ENCODE measurements at places on chromosomes 1 and 21.

- no peak for DNase-seq
These were observed 3.8 kb downstream of the CNR2 start for GRCh38 chr1:23909412-23909811.

GRCh38 chr1:221381910-221382623, 359.8 kb downstream of the DUSP10 start:
- DNase-seq = no peak

- no peak for DNase-seq
These were observed 80.9 kb upstream of the DPYD start for GRCh38 chr1:98001764-98002163.

- DNase-seq = no peak
These were observed 3.5 kb upstream of the TRIT1 start for GRCh38 chr1:39886757-39887231.

DNA sequence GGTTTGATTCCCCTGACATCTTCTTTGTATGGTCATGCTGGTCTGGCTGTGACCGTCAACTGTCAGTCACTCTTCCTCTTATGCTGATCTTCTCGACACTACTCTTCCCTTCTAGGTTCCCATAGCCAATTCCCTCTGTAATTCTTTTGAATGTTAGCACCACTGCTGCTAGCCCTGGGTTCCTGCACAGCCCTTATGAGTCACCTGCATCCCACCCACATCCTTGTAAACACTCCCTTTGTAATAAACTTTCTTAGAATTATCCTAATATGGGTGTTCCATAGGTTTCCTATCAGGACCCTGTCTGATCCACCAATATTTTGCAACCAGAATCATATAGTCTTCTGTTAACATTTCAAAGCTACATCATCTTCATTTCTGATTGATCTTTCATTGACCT, 37.1 kb downstream of the JUN start:
- DNase-seq = no peak

- no peak for DNase-seq
These were observed 13.7 kb downstream of the PTPRU start for GRCh38 chr1:29249951-29250581.

DNA sequence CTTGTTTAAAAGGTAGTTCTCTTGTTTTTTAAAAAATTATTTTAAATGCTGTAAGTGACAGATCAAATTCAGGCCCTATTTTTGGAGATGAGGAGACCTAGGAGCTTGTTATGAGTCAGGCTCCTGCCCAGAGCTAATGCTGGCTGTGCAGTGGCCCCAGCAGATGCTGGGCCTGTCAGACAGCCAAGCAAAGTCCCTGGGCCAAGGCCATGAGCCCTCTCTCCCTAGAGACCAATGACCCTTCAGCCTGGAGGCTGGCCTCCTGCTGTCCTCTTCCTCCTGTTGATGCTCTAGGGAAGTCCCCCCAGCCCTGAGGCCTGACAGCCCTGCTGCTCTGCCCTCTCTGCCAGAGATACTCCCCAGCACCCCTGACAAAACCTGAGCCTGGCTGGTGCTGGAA, 128.1 kb upstream of the CTTNBP2NL start:
- DNase-seq = no peak

- DNase-seq = no peak
These were observed 4.8 kb upstream of the SELENON start for GRCh38 chr1:25795211-25795610.

DNA sequence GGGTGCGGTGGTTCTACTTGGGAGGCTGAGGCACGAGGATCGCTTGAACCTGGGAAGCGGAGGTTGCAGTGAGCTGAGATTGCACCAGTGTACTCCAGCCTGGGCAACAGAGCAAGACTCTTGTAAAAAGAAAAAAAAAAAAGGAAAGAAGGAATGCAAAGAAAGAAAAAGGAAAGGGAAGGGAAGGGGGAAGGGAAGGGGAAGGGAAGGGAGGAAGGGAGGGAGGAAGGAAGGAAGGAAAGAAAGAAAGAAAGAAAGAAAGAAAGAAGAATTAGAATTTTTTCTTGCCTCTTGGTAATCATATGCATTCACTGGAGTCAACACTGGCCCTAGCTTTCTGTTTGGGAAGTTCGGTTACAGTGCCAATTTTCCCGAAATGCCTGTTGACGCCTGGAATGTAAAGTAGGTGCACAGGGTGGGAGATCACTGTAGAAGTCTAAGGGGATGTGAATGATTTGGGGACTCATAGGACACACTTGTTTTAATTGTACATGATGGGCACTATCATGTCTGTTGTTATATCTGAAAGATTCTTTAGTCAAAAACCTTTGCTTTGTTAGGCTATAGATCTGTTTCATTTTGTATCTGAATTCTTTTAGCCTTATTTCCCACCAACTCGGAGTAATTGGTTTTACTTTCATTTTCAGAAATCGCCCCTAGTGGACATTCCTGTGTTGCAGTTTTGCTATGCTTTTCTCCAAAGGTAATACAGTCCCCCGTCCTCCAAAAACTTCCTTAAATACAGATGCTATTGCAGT, 59.8 kb upstream of the MORC3 start:
- DNase-seq = peak; percentile 38

GRCh38 chr1:99829269-99829668, 20.9 kb upstream of the AGL start:
- no peak for DNase-seq

DNA sequence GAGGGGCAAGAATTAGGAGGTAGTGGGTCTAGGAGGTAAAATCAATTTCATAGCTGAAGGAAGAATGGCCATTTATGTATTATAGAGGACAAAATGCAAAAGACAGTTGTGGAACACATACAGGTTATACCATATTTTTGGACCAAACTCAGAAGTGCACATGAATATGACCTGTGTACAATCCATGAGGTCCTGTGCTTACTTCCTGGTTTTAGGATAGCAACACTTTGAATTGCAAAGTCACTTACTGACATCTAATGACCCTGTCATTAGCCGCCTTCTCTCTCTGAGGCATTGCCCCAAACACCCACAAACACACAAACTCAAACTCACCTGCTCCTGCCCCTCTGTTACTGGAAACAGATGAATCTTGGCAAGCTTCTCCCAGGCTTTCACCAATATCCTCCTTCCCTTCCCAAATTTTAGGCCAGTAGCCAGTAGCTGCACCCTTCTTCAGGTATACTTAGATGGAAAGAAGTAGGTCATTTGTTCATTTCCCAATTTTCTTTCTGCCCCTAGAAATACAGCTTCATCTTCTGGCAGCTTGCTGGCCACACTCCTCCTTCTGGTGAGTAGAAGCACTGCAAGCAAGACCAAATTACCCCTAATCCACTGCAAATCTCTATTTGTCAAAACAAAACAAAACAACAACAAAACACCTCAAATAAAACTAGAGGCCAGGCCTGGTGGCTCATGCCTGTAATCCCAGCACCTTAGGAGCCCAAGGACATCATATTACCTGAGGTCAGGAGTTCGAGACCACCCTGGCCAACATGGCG, 13.7 kb upstream of the RPL5 start:
- DNase-seq = peak; percentile 32

GRCh38 chr1:168195199-168196135, 16.7 kb downstream of the TIPRL start:
- DNase-seq = no peak

GRCh38 chr1:229862017-229862774, 204.8 kb upstream of the GALNT2 start:
- DNase-seq = no peak

- no peak for DNase-seq
These were observed 651.6 kb downstream of the PLPP3 start for GRCh38 chr1:55927702-55928290.

DNA sequence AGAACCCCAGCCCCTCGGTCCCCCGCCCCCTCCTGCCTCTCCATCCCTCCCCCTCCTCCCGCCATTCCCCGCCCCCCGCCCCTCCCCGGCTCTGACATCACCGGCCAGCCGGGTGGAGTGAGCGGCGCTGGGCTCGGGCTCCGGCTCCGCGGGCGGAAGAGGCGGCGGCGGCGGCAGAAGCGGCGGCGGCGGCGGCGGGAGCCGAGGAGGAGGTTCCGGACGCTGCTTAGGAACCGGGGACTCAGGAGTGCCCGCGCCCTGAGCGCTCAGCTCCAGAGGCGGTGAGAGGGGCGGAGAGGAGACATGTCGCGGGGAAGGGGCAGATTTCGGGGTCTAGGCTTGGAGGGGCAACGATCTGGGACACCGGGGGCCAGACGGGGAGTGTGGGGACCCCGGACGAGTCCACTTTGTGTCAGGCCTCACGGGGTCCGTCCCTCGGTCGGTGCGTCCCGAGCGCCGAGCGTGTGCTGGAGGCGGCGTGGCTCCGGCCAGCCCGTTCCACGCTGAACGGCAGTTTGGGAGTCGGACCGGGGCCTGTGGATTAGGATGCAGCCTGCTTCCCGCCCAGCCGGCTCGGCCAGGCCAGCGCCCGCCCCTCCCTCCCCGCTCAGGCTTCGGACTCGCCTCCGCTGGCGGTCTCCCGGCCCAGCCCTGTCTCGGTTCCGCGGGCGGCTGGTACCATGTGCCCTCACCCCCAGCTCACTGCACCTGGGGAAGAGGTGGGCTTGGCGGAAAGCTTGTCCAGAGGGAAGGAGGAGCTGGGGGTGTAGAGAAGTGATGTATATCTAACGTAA, at the start of gene PEA15:
PEA15 (plus strand) TSS at position 143 of the 794 bp plus-strand sequence. CDS start 6,161 bp downstream, outside the sequence.
- DNase-seq = peak; percentile 80

- DNase-seq = no peak
These were observed 20.8 kb downstream of the CTH start for GRCh38 chr1:70431874-70432273.

GRCh38 chr1:208219659-208220282, 24.4 kb downstream of the PLXNA2 start:
- DNase-seq = no peak

DNA sequence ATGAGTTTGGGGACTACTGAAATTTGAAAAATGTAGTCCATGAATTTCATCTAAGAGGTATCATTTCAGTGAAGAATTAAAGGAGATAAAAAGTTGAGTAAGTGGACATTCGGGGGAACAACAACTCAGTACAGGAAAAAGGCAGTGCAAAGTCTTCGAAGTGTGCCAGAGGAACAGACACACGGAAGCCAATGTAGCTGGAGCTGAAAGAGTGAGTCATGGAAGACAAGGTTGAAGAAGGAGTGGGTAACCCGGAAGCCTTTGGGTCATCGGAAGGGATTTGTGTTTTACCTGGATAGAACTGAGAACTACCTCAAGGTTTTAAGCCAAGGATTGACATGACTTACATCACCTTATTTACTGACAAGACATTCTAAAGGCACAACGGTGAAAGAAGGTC, 733.4 kb downstream of the NCAM2 start:
- DNase-seq = no peak

DNA sequence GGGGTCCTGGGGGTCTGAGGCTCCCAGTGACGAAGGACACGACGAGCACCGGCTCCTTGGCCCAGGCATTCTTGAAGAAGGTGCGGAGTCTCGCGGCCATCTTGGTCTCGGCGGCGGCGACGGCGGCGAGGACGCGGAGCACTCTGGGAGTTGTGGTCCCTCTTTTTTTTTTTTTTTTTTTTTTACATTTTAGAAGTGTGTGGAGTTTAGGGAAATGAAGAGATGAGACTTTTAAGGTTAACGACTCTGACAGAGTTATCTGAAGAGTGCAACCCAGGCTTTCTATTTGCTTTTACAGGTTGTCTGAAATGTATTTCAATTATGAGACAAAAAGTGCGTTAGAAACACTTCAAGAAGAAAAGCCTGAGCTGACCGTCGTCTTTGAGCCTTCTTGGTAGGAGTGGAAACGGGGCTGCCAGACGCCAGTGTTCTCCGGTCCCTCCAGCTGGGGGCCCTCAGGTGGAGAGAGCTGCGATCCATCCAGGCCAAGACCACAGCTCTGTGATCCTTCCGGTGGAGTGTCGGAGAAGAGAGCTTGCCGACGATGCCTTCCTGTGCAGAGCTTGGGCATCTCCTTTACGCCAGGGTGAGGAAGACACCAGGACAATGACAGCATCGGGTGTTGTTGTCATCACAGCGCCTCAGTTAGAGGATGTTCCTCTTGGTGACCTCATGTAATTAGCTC, 9.7 kb downstream of the OR2B11 start:
- peak; percentile 53 for DNase-seq

GRCh38 chr1:45206808-45207623, 611 bp upstream of the ZSWIM5 start:
- no peak for DNase-seq

- DNase-seq = no peak
These were observed 3.1 kb upstream of the WNT3A start for GRCh38 chr1:228003461-228004330.

GRCh38 chr1:54813485-54814125, 12.5 kb upstream of the TTC22 start:
- DNase-seq = no peak

DNA sequence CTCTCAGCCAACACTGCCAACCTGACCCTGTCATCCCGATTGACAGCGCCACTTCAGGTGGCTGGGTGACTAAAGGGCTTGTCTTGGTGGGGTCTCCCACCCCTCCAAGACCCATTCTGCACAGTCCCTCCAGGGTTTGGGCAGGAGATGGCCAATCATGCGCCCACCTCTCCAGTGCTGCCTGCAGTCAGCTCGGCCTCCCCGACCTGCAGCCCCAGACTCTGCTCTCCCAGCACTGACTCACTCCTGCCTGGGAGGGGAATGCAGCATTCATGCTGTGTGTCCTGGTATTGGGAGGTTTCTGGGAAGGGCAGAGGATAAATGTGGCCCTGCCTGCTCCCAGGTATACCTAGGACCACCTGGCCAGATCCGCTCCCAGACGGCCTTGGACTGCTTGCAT, 9.7 kb downstream of the TMEM81 start:
- no peak for DNase-seq

- DNase-seq = no peak
These were observed 375.7 kb downstream of the NPHP4 start for GRCh38 chr1:5616366-5617178.

GRCh38 chr1:18397641-18398040, 83.1 kb upstream of the KLHDC7A start:
- DNase-seq = no peak

- no peak for DNase-seq
These were observed 939 bp upstream of the CCN1 start for GRCh38 chr1:85579622-85580021.

DNA sequence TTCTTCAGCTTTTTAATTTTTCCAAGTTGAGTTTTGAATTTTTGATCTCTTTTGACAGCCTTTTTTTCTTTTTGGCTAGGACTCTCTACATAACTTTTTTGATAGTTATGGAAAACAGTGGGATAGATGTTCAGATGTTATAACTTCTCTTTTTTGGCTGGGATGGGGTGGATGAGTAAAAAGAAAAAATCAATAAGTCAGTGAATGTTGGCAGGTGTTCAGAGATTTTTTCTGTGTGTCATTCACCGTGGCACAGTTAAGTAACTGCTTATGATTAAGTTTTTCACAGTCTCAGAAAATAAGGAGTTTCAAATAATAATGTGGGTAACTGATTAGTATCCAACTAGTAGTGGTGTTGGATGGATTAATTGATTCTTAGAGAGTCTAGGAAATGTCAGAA, 24.0 kb downstream of the HS2ST1 start:
- DNase-seq = no peak

DNA sequence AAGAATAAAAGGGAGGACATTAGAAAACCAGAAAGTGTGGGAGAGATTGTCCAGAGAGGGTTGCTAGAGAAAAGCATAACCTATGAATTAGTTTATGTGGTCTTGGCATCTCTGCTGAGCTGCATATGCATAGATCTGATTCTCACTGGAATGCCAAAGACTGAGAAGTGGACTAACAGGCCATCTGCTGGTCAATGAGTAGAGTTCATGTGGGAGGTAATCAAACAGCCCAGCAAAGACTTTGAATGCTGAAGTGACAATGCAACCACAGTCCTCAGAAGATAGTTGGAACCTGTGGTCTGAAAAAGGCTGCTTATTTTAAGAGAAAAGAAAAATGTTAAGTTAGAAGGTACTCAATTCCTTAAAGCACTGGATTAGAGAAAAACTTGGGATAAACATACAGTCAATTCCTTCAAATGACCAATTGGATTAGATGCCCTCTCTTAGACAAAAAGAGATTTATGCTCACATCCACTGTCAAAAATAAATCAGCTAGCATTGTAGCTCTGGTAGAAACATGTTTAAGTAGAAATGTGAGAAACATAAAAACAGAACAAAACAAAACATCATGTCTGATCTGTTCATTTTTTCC, 382.8 kb downstream of the AMY1C start:
- DNase-seq = no peak

Measured in CD4-positive, alpha-beta T cell treated with Interleukin-1 beta for 1 hour (primary cell).